Left ventricle myocardium superior (tissue), 1 donor: ENCODE measurements at places on chromosomes 5 and 9. TPM values are rescaled to one million over a fixed set of nuclear protein-coding genes. Genes with fewer than 3 reads are reported as not detected.

Gene EPB41L4B
- total RNA-seq = 8.9 TPM

Gene NEUROG1
- total RNA-seq = not detected

Gene PCDHGB1
- total RNA-seq = 7.1 TPM

Gene CDC20B
- total RNA-seq = not detected

Gene SLC25A2
- not detected for total RNA-seq

Gene BAAT
- total RNA-seq = not detected

Gene ABCA1
- 13.0 TPM for total RNA-seq

Gene GABBR2
- total RNA-seq = 0.62 TPM

Gene FLT4
- total RNA-seq = 8.0 TPM

Gene HAPLN1
- 0.05 TPM for total RNA-seq

Gene WNK2
- 250 TPM for total RNA-seq

Gene SLC36A3
- not detected for total RNA-seq

Gene CSF2
- total RNA-seq = not detected
